ENCODE measurements at places on chromosomes 7 and 10. TPM values are rescaled to one million over a fixed set of nuclear protein-coding genes. Genes with fewer than 3 reads are reported as not detected.

GRCh38 chr10:63628526-63629362 is 107.5 kb downstream of the REEP3 start:
- DNase-seq, result peak; percentile 29
- peak overlapping the region; percentile 93 for H3K4me3 ChIP-seq
- peak overlapping the region; percentile 59 for H3K27ac ChIP-seq
- H3K4me1 ChIP-seq, result peaks cover 25% of the 10 kb centered on the region

GRCh38 chr7:27972276-27972675 is 208.3 kb downstream of the JAZF1 start:
- H3K27me3 ChIP-seq, result no peaks in the 10 kb centered on the region
- no peaks in the 10 kb centered on the region for H3K36me3 ChIP-seq
- DNase-seq, result peak; percentile 56
- H3K4me1 ChIP-seq, result peaks cover 17% of the 10 kb centered on the region

DNA sequence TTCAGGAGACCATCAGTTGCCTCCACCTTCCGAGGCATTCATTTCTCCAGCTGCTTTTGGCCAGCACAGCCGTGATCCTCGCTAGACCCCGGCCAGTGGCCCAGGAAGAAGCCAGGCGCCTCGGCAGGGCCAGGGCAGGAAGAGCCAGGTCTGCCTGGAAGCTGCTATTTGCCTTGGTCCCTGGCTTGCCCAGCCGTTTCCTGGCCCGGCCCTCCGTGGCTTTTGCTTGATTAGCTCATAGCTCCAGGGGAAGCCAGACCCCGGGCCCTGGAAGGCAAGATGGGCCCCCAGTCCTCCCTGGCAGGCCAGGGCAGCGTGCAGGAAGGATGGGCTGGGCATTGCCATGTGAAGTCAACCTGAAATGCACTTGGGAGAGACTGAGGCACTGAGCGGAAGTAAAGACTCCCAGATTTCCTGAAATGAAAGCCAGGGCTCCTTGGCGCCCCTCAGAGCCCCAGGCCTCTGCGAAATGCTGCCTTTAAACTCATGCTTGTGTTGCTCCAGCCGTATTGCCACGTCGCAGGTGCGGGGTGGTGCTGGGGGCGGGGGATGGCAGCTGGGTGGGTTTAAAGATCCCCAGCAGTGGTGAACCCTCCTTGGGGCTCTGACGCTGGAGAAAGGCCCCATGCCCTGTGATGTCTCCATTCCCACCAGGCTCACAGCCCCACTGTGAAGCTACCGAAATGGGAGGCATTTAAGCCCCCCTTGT is 160.6 kb downstream of the GRK5 start:
- no peaks in the 10 kb centered on the region for H3K4me1 ChIP-seq
- no peaks in the 10 kb centered on the region for H3K27me3 ChIP-seq
- peaks cover 12% of the 10 kb centered on the region for H3K36me3 ChIP-seq
- no peak for DNase-seq
- no peak overlapping the region for H3K27ac ChIP-seq

DNA sequence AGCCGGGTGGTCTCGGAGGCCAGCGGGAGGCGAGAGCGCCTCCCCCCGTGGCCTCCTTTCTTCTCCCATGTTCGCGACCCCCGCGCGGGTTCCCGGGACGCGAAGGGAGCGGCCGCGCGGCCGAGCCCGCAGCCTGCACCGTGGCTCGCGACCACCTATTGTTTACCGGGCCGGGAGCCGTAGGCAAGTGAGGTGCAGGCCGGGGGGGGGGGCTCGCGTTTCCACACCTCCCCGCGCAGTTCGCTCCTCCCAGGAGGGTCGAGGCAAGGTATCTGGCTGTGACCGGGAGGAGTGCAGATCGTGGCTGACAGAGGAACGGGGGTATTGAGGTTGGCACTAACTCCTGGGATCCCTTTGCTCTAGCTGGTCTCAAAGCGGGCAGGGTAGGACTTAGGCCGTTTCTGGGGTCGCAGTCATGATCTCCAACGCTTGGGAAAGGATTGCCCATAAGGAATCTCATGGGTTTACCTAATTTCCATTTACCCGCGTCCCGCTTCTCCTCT is 734 bp downstream of the PTPN12 start:
- H3K27ac ChIP-seq, result no peak overlapping the region
- peak overlapping the region; percentile 84 for H3K4me3 ChIP-seq
- peak; percentile 19 for DNase-seq
- no peaks in the 10 kb centered on the region for H3K27me3 ChIP-seq
- no peaks in the 10 kb centered on the region for H3K36me3 ChIP-seq
- H3K4me1 ChIP-seq, result peaks cover 18% of the 10 kb centered on the region

GRCh38 chr10:116536810-116537209 is 8.9 kb upstream of the PNLIP start:
- peaks cover 1% of the 10 kb centered on the region for H3K27me3 ChIP-seq
- no peak overlapping the region for H3K4me3 ChIP-seq
- no peaks in the 10 kb centered on the region for H3K4me1 ChIP-seq
- no peak overlapping the region for H3K27ac ChIP-seq
- H3K36me3 ChIP-seq, result no peaks in the 10 kb centered on the region

PROSER2 gene
- polyA plus RNA-seq, result 0.65 TPM

SLC26A3 gene
- polyA plus RNA-seq, result 0.26 TPM
